ENCODE measurements at places on chromosomes 11 and 22.
A peak's percentile ranks its signal among the peaks of the same experiment; 100 is the strongest.

- H3K4me1 ChIP-seq: no peaks in the 10 kb centered on the region
- no peaks in the 10 kb centered on the region for H3K36me3 ChIP-seq
Observed at GRCh38 chr11:113533425-113533698, 58.2 kb upstream of the DRD2 start.

DNA sequence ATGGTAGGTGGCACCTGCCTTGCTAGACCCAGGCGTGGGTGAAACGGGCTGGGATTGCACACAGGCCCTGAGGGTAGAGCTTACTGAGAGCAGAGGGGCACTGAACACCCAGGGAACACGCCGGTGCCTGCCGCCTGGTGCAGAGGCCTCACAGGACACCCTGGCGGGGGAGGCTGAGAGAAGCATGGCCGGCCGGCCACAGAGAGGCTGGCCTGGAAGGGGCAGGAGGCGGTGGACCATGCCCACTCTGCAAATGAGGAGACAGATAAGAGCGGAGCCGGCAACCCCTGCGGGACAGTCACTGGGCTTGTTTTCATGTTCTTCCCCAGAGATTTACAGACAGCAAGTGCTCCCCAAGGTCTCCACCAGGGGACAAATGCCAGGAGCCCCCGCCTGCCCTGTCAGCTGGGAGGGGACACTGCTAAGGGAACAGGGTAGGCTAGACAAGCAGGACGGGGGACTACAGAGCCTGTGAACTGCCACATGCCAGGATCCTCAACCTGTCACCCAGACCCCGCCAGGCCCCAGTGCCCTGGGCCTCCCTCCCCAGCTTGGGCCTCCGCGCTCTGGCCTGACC lies 38.5 kb upstream of the TCF20 start:
- no peak for DNase-seq
- H3K36me3 ChIP-seq: no peaks in the 10 kb centered on the region
- H3K4me3 ChIP-seq: no peak overlapping the region
- peaks cover 3% of the 10 kb centered on the region for H3K27me3 ChIP-seq
- no peak overlapping the region for H3K27ac ChIP-seq

GRCh38 chr11:7538031-7538430 lies 24.2 kb downstream of the PPFIBP2 start:
- DNase-seq: no peak
- no peak overlapping the region for H3K4me3 ChIP-seq
- H3K27ac ChIP-seq: no peak overlapping the region
- H3K27me3 ChIP-seq: peaks cover 32% of the 10 kb centered on the region

GRCh38 chr11:134244593-134244992 lies 8.6 kb downstream of the THYN1 start:
- DNase-seq: peak; percentile 72
- no peak overlapping the region for H3K4me3 ChIP-seq
- H3K27me3 ChIP-seq: no peaks in the 10 kb centered on the region
- peaks cover 5% of the 10 kb centered on the region for H3K4me1 ChIP-seq

GRCh38 chr11:86805873-86806310 lies 5.5 kb downstream of the PRSS23 start:
- peaks cover 21% of the 10 kb centered on the region for H3K36me3 ChIP-seq
- DNase-seq: peak; percentile 86
- peak overlapping the region; percentile 86 for H3K27ac ChIP-seq
- peaks cover 20% of the 10 kb centered on the region for H3K27me3 ChIP-seq
- H3K4me1 ChIP-seq: peaks cover 47% of the 10 kb centered on the region
- peak overlapping the region; percentile 64 for H3K4me3 ChIP-seq

GRCh38 chr11:108197351-108197750 lies 25.1 kb downstream of the NPAT start:
- peak overlapping the region; percentile 72 for H3K27ac ChIP-seq
- H3K4me1 ChIP-seq: peaks cover 28% of the 10 kb centered on the region
- H3K36me3 ChIP-seq: peaks cover 50% of the 10 kb centered on the region
- no peak overlapping the region for H3K4me3 ChIP-seq

DNA sequence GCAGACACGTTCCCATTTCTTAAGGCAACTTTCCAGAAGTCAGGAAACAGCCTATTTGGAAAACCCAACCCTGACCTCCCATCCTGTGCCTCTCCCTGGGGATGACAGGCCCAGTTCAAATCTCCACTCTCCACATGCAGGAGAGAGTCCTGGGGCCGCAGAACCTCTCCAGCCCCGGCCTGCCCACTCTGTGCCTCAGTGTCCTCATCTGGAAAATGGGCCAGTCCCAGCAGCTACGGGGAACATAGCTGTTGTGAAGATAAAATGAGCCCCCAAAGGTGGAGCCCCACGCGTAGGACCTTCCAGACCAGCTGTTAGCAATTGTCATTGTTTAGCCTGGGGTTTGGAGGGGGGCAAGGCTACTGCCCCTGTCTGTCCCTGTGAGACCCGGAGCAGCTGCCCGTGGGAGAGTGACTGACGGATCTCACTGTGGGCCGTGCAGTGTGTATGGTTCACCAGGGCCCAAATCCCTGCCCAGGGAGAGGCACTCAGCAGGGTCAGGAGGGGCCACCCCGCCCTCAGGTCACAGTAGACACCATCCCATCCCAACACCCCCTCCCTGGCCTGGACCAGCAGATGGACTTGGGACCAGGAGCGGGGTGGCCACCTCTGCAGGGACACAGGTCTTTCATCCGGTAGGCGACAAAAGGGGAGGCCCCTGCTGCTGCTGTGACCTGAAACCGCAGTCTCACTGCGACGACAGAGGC lies 145.9 kb downstream of the CTTN start:
- no peaks in the 10 kb centered on the region for H3K36me3 ChIP-seq
- H3K4me1 ChIP-seq: no peaks in the 10 kb centered on the region
- H3K27me3 ChIP-seq: no peaks in the 10 kb centered on the region

DNA sequence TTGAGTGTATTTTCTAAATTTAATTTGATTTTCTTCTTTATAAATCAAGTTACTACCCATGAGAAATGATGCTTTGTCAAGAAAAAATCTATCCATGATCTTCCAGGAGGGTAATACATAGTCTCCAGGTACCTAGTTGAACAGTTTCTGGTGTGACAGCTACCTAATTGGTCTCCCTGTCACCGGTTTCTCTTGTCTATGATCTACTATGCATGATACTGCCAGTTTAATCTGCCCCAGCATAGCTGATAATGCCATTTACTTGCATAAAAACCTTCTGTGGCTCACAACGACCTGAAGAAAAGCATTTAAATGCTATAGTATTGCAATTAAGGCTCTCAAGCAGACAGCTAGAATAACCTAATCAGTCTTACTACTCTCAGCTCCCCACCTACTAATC lies 349.5 kb downstream of the DLG2 start:
- H3K36me3 ChIP-seq: no peaks in the 10 kb centered on the region
- DNase-seq: no peak
- H3K4me1 ChIP-seq: no peaks in the 10 kb centered on the region
- no peak overlapping the region for H3K27ac ChIP-seq

DNA sequence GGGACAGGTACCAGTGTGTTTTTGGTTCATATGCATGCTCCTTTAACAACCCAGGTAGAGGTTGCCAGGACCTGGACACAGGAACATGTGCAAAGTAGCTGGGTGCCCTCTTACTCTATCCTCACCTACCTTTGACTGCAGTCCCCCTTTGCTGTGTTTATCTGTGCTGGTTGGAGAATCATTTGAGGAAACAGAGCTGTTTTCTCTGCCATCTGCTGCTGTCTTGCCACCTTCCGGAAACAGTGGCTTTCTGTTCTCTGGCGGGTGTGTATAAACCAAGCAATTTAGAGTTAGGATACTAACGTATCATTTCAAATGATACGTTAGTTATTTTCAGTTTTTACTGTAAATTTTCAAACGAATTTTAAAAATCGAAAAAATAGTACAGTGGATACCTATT lies 171.9 kb upstream of the TTC12 start:
- no peak for DNase-seq
- no peaks in the 10 kb centered on the region for H3K4me1 ChIP-seq
- H3K36me3 ChIP-seq: no peaks in the 10 kb centered on the region
- no peak overlapping the region for H3K4me3 ChIP-seq
- H3K27ac ChIP-seq: no peak overlapping the region
- peaks cover 25% of the 10 kb centered on the region for H3K27me3 ChIP-seq

DNA sequence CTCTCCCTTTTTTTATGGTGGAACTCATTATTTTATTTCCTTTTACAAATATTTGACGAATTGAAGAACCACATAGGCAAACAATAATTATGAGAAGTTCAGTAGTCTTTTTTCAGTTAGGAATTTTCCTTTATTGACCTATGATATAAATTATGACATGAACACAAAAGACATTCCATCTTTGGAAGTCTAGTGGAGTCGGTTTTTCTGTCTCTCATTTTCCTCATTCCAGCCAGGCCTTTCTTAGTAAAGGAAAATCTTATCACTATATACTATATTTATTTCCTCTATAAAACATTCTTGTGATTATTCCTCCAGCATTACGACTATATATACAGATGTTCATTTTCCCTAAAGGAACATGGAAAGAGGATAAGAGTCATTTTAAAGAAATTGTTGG lies 1046.1 kb downstream of the DLG2 start:
- no peaks in the 10 kb centered on the region for H3K4me1 ChIP-seq
- H3K4me3 ChIP-seq: no peak overlapping the region
- H3K27ac ChIP-seq: no peak overlapping the region

- peaks cover 22% of the 10 kb centered on the region for H3K27me3 ChIP-seq
- H3K4me1 ChIP-seq: peaks cover 9% of the 10 kb centered on the region
- no peak overlapping the region for H3K27ac ChIP-seq
- no peak overlapping the region for H3K4me3 ChIP-seq
- H3K36me3 ChIP-seq: no peaks in the 10 kb centered on the region
Observed at GRCh38 chr11:8806974-8807373, 104.0 kb upstream of the AKIP1 start.

- peaks cover 27% of the 10 kb centered on the region for H3K4me1 ChIP-seq
- H3K27ac ChIP-seq: no peak overlapping the region
- peaks cover 10% of the 10 kb centered on the region for H3K36me3 ChIP-seq
- no peak for DNase-seq
- no peaks in the 10 kb centered on the region for H3K27me3 ChIP-seq
Observed at GRCh38 chr11:107856180-107856980, 2.2 kb downstream of the SLC35F2 start.

DNA sequence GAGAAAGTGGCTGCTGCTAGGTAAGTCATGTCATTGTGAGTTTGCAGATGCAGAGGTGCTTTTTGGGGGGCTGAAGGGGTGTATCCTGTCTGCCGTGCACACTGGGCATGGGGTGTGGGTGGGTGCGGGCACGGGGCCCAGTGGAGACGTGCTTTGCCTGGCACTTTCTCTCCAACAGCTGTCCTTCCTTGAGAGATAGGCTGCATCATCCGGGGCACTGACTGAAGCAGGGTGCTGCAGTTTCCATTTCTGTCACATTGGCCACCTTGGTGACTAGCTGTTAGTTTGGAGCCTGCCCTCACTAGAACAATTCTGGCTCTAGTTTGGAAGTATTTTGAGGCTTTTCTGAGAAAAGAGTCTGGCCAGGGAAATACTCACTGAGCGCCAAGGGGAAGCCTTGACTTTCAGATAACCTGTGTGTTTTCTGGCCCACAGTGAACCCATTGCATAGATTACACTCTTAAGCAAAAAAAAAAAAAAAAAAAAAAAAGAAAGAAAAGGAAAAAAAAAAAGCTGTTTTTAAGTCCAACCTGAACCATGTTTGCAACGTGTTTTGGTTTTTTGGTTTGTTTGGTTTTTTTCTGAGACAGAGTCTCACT lies 219.2 kb downstream of the NAV2 start:
- no peak for DNase-seq
- no peaks in the 10 kb centered on the region for H3K4me1 ChIP-seq
- H3K27me3 ChIP-seq: no peaks in the 10 kb centered on the region
- no peak overlapping the region for H3K4me3 ChIP-seq
- no peak overlapping the region for H3K27ac ChIP-seq
- no peaks in the 10 kb centered on the region for H3K36me3 ChIP-seq

DNA sequence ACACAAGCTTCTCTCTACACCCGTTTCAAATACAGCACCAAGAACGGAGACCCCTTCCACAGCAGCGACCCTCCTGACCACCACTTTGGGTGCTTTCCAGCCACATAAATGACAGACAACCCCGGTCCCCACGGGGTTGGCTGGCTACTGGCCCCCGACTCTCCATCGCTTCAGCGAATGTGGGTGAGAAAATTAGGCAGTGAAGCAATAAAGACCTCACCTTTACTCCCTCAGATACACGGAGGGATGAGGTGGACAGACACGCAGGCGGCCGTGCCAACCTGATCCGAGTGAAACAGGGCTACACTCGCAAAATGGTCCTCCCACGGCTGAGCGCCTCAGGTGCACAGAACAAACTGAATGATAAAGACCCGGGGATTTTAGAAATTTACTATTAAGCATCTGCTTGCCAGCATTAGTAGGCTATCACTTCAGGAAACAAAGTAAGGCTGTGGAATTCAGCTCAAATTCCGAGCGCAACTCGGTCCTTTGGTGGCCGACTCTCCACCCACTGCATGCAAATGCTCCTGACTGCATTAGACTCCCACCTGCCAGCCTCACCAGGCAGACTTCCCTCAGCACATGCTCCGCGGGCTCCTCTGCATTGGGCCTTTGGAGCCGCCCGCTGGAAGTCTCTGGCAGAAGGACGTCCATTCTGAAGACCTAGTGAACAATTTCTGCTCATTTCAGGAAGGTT lies 12.8 kb upstream of the EFCAB6 start:
- no peak for DNase-seq
- H3K27ac ChIP-seq: no peak overlapping the region
- no peaks in the 10 kb centered on the region for H3K27me3 ChIP-seq
- no peaks in the 10 kb centered on the region for H3K4me1 ChIP-seq

DNA sequence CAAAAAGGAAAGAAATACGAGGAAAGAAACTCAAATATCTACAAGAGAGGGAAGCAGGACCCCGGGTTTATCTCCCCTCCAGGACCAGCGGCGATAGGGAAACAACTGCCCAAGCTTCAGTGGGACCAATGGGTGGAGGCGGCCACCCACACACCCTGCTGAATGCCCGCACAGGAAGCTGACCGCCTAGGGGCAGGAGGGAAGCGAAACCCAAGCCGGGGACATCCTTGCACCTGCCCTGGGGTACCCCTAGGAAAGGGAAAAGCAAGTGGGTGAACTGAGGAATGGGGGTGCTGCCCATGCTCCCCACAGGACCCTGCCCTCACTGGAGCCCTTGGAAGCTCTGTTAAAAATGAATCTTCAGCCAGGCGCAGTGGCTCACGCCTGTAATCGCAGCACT lies 27.6 kb upstream of the HMOX1 start:
- H3K36me3 ChIP-seq: no peaks in the 10 kb centered on the region
- H3K27ac ChIP-seq: no peak overlapping the region
- DNase-seq: no peak
- no peak overlapping the region for H3K4me3 ChIP-seq
- H3K27me3 ChIP-seq: peaks cover 4% of the 10 kb centered on the region

- peak overlapping the region; percentile 85 for H3K4me3 ChIP-seq
- no peak for DNase-seq
- peaks cover 15% of the 10 kb centered on the region for H3K27me3 ChIP-seq
- no peaks in the 10 kb centered on the region for H3K36me3 ChIP-seq
- H3K27ac ChIP-seq: peak overlapping the region; percentile 75
- peaks cover 17% of the 10 kb centered on the region for H3K4me1 ChIP-seq
Observed at GRCh38 chr11:122883646-122883979, 1.1 kb downstream of the JHY start.

- no peak for DNase-seq
- H3K27ac ChIP-seq: no peak overlapping the region
Observed at GRCh38 chr11:120708511-120709183, 197.1 kb downstream of the GRIK4 start.

GRCh38 chr11:88809126-88809525 lies 256.7 kb downstream of the GRM5 start:
- no peak overlapping the region for H3K4me3 ChIP-seq
- H3K27me3 ChIP-seq: peaks cover 10% of the 10 kb centered on the region
- no peak overlapping the region for H3K27ac ChIP-seq
- no peaks in the 10 kb centered on the region for H3K36me3 ChIP-seq
- peaks cover 4% of the 10 kb centered on the region for H3K4me1 ChIP-seq

All from activated CD4-positive, alpha-beta T cell treated with anti-CD3 and anti-CD28 coated beads, Interleukin-2, amount 10 ng/mL, durations not matched to agents 24 days and 14 days (primary cell).